Mucosa of descending colon (tissue), 3 donors: ENCODE measurements at places on chromosomes 4 and X.

GRCh38 chrX:16433021-16433420 lies 216.9 kb upstream of the S100G start:
- DNase-seq, result no peak

- DNase-seq, result no peak
Measured at GRCh38 chr4:170259631-170260153, 169.9 kb upstream of the AADAT start.

GRCh38 chr4:169345316-169345721 lies 74.6 kb upstream of the SH3RF1 start:
- no peak for DNase-seq

DNA sequence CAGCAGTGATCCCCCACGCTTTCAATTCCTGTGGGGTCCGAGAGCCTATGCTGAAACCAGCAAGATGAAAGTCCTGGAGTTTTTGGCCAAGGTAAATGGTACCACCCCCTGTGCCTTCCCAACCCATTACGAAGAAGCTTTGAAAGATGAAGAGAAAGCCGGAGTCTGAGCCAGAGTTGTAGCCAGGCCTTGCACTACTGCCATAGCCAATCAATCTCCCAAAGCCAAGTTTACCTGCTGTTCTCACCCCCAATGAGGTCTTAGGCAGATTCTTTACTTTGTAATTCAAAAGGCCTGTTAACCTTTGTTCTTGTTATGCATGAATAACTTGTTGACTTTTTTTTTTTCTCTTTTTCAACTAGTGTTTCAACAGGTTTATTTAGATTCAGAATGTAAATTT lies 4.0 kb downstream of the MAGEB2 start:
- no peak for DNase-seq

DNA sequence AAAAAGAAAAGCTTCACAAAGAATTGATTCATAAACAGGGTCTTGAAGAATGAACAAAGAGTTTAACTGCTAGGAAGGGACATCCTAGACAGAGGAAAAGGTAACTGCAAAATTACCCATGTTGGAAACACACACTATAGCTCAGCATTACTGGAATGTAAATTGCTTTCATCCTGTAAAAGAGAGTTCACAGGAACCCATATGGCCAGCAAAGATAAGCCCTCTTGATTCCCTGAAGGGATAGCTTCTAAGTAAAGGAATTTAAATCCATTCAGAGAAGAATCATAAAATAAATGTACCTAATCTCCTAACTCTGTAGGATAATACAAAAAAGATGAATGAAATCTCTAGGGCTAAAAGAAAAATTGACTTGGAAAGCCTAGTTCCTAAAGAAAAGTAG lies 107.1 kb upstream of the INTU start:
- no peak for DNase-seq
